Activated T-helper 1 cell treated with anti-CD3 and anti-CD28 coated beads, Interleukin-2, amount 50 U/mL, for 16 hours (primary cell): ENCODE measurements at places on chromosomes 2 and 18.

- no peak for DNase-seq
Measured at GRCh38 chr2:84085562-84085961, 373.5 kb downstream of the SUCLG1 start.

DNA sequence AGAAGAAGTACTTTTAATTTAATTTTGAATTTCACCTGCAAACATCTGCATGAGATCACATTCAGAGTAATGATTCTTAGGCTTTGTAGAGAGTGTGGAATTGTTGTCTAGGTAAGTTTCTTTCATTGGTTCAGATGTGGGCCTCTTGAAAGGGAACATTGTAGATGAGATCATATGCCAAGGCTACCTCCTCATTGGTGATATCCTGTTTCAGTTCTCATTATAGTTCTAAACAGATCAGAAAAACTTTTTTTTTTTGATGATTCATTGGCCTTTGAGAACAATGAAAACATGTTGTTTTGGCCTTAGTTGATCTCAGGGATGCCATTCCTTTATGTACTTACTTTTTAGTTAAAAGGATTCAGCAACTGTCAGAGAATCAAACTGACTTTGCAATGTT, 44.5 kb downstream of the EML6 start:
- DNase-seq = no peak

GRCh38 chr2:9847140-9847539, 3.9 kb downstream of the TAF1B start:
- DNase-seq = no peak

GRCh38 chr18:60022671-60023276, 123.0 kb downstream of the PMAIP1 start:
- DNase-seq = no peak

DNA sequence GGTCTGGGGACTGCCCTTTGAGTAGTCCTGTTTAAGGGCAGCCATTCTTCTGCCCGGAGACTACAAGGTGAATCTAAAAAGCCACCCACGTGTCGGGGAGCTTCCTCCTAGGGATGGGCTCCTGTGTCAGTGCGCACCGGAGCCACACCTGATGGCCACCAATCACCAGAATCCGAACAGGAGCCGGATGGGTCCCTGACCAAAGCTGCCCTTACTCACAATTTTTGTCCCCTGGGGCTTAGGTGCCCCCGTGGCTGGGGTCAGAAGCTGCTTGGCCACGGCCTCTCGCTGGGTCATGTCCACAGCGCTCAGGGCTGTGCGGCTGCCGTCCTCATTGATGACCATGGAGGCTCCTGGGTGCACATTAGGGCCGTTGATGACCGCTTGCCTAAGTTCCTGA, 30.9 kb downstream of the POLR1A start:
- no peak for DNase-seq

GRCh38 chr2:118847762-118848172, 319 bp upstream of the EN1 start:
- DNase-seq = no peak

GRCh38 chr2:167733747-167734146, 513.6 kb downstream of the STK39 start:
- DNase-seq = no peak

DNA sequence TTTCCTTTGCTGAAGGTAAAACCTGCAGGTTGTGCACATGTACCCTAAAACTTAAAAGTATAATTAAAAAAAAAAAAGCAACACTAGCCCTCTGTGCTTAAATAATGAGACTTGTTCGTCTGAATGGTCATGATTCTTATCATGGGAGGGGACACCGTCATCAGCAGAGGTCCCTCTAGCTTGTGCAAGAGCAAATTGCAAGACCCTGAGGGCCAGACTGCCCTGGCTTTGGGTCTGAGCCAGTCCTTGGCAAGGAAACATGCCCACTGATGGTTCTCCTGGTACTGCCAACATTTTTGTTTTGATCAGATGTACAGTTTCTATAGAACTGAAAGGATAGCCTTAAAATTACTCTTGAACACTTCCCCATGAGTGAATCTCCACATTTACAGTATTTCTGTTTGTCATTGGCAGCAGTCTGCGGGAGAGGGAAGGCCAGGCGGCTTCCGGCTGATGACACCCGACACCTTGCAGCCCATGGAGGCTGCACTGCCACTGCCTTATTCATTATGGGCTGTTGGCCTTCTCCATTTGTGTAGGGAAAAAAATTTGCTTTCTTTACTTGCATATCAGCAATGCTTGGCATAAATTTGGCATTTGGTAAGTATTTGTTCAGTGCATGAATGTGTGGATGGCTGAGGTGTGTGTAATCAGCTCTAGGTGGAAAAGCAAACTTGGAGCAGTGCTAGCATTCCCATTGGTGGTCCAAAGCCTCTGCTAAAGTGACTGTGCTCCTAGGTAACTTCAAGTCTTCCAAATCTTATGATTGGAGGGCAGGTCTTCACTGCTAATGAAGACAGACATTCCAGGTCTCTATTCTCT, 161.6 kb upstream of the ALKAL2 start:
- DNase-seq = no peak

- DNase-seq = no peak
Measured at GRCh38 chr2:107242811-107243210, 356.8 kb upstream of the ST6GAL2 start.
